ENCODE measurements at places on chromosomes 1 and 21.
A peak's percentile ranks its signal among the peaks of the same experiment; 100 is the strongest.

DNA sequence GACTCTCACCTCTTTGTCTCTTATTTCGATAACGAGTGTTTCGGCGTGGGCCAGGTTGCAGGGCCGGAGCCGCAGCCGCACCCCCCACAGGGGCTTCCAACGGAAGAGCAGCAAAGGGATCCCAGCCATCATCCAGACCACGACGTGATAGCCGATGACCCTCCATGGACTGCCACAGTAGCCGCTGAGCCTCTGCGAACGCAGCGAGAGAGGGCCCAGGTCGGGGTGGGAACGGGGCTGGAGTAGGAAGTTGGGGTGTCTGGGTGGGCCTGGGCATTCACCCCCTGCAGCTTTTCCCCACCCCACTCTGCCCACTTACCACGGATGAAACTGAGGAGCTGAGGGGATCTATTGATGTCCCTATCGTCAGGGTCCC lies 6.4 kb downstream of the ATP13A2 start:
- no peak for DNase-seq

DNA sequence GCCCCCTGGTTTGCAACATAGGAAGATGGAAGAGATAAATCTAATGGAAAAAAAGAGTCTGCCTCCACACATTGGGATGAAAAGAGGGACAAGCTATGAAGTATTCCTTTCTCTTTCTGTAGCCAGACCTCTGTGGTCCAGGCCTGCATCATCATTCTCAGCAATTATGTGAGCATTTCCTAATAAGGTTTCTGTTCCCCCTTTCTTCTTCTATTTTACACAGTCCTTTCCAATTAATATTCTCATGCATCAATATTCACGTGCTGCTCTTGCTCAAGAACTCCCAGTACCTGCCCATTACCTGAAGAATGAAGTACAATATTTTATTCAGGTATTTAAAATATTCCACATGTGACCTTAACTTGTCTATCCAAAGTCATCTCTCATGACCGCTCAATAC lies 8.2 kb upstream of the SLC30A1 start:
- DNase-seq = no peak

DNA sequence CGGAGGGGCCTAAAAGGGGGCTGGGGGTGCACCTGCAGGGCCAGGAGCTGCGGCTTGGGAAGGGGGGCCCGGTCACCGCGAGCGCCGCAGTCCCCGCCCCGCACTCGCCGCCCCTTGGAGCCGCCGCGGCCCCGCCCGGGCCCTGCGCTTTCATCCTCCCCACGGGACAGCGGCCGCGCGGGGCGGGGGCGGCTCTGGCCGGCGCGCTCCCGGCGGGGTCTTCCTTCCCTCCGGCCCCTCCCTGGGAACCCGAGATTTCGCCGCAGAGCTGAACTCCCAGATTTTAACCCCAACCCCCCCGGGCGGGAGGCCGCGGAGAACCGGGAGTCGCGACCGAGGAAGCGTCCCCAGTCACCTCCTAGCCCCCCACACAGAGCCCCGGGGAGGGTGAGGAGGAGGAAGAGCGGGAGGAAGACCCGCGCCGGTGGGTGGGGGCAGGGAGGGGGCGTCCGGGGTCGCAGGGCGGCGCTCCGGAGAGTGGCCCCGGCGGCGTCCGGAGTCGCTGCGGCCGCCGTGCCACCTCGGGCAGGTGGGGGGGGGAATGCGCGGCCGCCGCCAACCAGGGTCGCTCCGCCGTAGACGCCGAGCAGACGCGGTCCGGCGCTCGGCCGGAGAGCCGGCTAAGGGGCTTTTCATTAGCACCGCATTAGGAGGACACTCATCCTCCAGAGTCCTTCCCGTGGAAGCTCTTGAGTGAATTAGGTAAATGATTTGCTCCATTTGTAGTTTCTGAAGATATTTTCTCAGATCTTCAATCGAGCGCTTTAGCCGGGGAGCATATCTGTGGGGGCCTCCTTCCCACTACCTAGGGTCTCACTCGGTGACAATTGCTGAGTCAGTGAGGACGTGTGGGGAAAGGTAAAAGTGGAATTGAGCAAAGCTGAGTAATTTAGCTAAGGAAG lies 31.6 kb upstream of the NFIA start:
- DNase-seq = peak; percentile 86

DNA sequence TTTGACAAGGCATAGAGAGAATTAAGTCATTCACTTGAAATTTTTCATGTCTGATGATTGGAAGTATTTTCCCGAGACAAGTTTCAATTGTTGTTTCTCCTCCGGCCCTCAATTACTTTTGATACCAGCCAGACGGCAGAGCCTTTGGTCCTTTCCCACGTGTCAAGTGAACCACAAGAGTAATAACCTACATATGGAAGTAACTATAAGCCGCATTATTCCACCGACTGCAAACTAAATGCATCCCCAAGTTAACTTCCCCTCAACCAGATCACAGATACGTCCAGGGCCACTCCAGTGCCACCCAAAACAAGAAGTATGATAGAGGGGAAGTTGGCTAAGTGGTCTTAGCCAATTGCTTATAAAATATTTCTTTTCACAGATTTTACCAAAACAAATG lies 20.2 kb downstream of the COLGALT2 start:
- DNase-seq = no peak

- peak; percentile 30 for DNase-seq
Measured at GRCh38 chr1:7596126-7596965, 174.8 kb upstream of the VAMP3 start.

All from spleen (tissue), 13 donors.